ENCODE measurements at places on chromosomes 3 and 15. TPM values are rescaled to one million over a fixed set of nuclear protein-coding genes. Genes with fewer than 3 reads are reported as not detected.

- no peak for DNase-seq
Measured at GRCh38 chr3:123082370-123083065, 15.7 kb downstream of the PDIA5 start.

GRCh38 chr15:72229076-72229946 is 1.7 kb downstream of the PKM start:
- no peak for DNase-seq

GRCh38 chr3:159532577-159532976 is 456.1 kb upstream of the IL12A start:
- peak; percentile 7 for DNase-seq

DNA sequence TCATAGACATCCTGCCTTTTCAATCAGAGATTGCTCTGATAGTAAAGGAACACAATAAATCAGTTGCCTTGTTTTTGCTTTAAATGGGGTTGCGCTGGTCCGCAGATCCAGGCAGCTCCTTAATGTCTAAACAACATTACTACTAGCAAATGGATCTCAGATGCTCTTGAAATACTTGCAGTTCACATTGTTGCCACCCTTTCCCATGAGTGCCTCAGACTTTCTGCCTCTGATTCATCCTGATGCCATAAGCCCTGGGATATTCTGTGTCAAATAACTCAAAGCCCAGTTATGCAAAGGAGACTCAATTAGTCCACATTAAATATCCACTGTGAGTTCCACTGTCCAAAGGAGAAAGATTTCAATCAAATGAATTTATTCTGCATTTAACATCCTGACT is 196.7 kb downstream of the PLCH1 start:
- DNase-seq = peak; percentile 43

GRCh38 chr3:48599509-48600285 is 4.6 kb upstream of the COL7A1 start:
- no peak for DNase-seq

GRCh38 chr3:139630542-139630941 is 47.2 kb downstream of the NMNAT3 start:
- no peak for DNase-seq

The SCAANT1 gene
- not detected for total RNA-seq

DNA sequence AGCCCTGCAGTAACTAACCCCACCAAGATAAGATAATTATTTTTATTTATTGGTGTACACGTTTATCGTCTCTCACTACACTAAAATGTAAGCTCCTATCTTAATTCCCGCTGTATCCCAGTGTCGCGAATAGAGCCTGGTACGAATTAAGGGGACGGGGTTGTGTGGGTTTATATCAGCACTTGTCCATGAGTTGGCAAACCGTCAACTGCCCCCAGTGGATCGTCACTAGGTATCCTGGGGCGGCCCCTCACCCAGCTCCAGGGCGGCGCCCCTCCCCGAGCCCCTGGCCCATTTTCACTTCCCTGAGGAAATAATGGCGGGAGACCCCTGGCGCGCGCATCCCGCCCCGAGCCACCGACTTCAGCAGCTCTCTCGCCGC is 465 bp downstream of the RUVBL1 start:
- no peak for DNase-seq

All from PC-3 (cell line).